ENCODE measurements at places on chromosomes 2 and 18. TPM values are rescaled to one million over a fixed set of nuclear protein-coding genes. Genes with fewer than 3 reads are reported as not detected.

Gene TEX51
- polyA plus RNA-seq, result not detected

DNA sequence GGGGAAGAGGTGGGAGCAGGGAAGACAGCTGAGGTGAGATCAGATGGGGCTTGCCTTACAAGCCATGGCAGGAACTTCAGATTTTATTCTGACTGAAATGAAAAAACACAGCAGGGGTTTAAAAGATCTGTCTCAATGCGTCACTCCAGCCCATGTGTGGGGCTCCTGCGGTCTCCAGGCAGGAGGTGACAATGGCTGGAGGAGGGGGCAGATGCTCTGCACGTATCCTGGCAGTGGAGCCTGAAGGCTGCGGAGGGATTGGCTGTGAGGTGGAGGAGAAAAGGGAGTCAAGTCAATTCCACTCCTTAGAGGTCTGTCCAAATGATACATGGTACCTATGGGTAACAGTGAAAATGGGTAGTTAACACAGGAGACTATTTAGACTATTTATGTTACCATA is 40.5 kb upstream of the KIDINS220 start:
- no peak overlapping the region for H3K4me3 ChIP-seq
- no peak overlapping the region for H3K27ac ChIP-seq
- H3K36me3 ChIP-seq, result no peaks in the 10 kb centered on the region
- H3K27me3 ChIP-seq, result peaks cover 15% of the 10 kb centered on the region
- H3K4me1 ChIP-seq, result no peaks in the 10 kb centered on the region

Gene SPIRE1
- polyA plus RNA-seq, result 10.1 TPM

DNA sequence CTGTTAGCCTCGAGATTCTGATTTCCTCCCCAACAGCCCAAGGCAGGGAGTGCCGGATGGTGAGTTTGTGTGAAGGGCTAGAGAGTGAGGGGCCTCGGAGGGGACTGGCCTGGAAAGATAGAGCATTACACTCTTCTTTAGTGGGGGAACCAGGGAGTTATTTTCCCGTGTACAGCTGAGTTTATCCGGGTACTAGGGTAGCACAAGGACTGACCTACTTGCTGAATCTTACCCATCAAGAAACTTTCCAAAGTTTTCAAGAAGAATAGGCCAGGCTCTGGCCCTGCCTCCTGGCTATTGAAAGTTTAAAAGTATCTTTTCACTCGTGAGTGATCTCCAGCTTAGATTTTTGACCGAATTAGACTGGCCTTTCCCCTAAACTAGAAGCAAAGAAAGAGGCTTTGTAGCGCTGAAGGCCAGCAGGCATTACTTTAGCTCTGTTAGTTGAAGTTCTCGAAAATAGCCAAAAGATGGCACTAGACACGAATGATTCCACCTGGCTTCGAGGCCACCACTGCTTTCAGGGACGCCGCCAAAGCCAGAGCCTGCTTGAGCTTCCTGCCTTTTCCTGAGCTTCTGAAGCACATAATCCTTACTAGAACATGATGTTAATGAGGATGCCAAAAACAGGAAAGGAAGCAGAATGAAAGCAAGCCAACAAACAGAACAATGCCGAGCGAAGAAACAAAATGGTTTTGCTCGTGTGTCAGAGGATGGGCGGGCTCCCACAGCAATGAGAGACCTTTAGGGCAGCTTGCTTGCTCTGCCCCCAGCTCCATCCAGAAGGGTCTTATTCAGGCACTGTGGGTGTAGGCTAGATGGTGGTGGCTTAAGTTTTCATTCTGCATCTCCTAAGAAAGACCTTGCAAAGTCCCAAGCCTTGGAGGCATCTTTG is 55.8 kb downstream of the TSN start:
- H3K4me1 ChIP-seq, result peaks cover 14% of the 10 kb centered on the region
- peak; percentile 69 for DNase-seq
- no peaks in the 10 kb centered on the region for H3K27me3 ChIP-seq
- no peak overlapping the region for H3K4me3 ChIP-seq
- H3K27ac ChIP-seq, result no peak overlapping the region

DNA sequence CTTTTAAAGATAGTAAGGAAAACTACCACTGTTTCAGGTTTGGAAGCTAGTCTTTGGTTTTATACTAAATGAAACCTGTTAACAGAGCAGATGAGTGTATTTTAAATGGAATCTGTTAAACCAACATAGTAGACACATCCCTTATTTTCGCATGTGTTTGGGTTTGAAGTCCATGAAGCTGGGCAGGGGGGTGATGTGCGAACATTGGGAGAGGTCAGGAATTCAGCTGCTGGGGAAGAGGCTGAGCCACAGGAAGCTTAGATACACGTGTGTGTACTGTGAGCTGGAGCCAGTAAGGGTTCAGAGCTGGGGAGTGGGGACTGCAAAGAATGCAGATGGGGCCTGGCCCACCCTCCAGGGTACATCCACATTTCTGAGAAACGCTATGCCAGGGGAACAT is 176.9 kb downstream of the VAPA start:
- H3K27me3 ChIP-seq, result peaks cover 7% of the 10 kb centered on the region
- H3K36me3 ChIP-seq, result no peaks in the 10 kb centered on the region
- peaks cover 17% of the 10 kb centered on the region for H3K4me1 ChIP-seq

- H3K27me3 ChIP-seq, result peaks cover 27% of the 10 kb centered on the region
- H3K4me1 ChIP-seq, result peaks cover 24% of the 10 kb centered on the region
- H3K27ac ChIP-seq, result no peak overlapping the region
- DNase-seq, result no peak
These were observed 27.5 kb downstream of the RAMP1 start for GRCh38 chr2:237886685-237887481.

DNA sequence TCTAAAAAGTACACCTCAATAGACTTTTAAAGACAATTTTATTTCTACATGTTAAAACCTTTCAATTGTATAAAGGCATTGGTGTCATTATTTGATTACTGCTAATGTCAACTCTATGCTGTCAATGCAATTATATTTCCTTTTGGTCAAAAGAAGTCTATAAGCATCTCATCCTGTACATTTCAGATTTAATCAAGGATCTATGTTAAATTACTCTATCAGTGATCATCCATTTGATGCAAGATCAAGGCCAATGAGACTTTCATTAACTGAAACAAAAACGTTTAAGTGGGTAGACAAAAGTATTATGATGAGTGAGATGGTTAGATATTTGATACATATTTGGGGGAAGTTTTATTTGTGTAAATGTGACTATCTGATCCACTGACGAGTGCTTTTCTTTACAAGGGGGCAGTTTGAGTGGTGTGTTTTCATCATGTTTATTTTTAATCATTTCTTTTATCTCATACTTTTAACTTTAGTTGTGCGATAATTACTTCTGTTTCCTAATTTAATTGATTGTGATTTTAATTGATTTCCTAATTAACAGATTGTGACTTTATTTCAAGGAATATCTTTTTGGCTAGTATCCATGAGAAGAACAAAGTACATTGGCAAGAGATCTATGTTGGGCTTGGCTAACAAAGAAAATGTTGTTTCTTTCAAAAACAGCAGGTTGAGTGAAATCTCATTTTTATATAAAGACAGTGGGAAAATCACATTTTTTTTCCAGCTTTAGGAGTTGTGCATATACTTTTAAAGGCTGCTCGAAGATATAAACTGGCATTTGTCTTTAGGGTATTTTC is 1.1 kb downstream of the ARHGAP28 start:
- H3K36me3 ChIP-seq, result no peaks in the 10 kb centered on the region
- H3K4me1 ChIP-seq, result no peaks in the 10 kb centered on the region
- no peak for DNase-seq
- no peak overlapping the region for H3K4me3 ChIP-seq

DNA sequence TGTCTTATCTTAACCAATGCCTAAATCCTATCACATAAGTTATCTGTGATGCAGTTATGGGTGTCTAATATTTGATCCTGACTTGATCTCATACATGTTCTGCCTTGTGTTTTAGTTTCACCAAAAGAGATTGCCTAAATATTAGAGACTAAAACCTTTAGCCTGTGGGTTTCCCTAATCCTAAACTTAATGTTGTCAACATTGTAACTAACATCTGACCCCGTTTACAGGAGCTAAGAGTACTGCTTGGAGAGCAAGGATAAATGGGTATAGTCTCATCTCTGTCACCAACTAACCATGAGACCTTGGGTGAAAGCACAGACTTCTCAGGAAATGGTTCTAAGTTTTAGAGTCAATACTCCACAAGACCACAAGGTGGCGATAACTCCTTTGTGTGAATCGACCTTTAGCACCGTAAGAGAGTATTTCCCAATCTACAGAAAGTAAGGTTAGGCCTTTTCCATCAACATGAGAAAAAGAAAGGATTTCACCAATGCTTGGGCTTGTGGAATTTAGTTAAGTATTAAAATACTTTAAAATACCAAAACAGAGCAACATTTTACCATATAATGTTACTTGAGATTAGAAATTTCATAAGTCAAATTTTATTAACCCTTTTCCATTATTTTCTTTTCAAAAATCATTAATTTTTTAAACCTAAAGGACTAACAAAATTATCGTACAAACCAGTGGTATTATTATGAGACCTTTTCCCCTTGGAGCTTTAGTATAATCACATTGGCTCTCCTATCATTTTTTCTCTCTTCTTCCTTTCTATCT is 60.5 kb downstream of the G6PC2 start:
- no peaks in the 10 kb centered on the region for H3K27me3 ChIP-seq
- H3K27ac ChIP-seq, result no peak overlapping the region
- peak; percentile 84 for DNase-seq
- H3K4me1 ChIP-seq, result no peaks in the 10 kb centered on the region
- no peaks in the 10 kb centered on the region for H3K36me3 ChIP-seq

Gene RGPD3
- 0.05 TPM for polyA plus RNA-seq

Gene IL36A
- not detected for polyA plus RNA-seq

Gene NLRC4
- polyA plus RNA-seq, result 0.29 TPM

Gene TEX44
- polyA plus RNA-seq, result not detected

All from HepG2 (cell line).